ENCODE measurements at places on chromosomes 4 and X. TPM values are rescaled to one million over a fixed set of nuclear protein-coding genes. Genes with fewer than 3 reads are reported as not detected.

TMSB15C gene
- total RNA-seq: 3.0 TPM

DNA sequence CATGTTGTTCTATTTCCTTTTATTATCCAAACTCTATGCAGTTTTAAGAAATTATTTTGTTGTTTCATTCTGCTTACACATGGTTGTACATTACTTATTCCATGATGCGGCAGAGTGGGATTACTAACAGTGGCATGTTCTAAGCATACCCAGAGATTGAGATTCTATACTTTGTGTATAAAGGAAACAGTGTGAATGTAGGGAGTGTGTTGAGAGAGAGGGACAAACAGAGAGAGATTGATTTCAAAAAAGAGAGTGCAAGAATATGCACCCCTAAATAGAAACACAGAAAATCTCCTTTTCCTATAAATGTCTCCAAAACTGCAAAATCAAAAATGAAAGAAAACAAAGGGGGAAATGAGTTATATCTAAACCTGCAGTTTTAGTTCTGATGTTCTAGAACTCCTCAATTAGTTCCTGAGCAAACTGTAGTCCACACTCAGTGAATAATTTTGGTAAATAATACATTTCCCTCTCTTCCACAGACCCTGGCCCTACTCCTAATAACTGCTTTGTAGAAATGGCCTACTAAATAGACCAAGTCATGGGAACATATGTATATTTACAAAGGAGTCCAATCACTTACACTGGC lies 31.0 kb downstream of the SLC9B1 start:
- no peak for DNase-seq

GRCh38 chr4:152464030-152464823 lies 71.7 kb downstream of the FBXW7 start:
- DNase-seq: no peak

GRCh38 chr4:115675719-115676118 lies 562.3 kb upstream of the NDST4 start:
- no peak for DNase-seq

EDA2R gene
- total RNA-seq: 0.72 TPM

NHSL2 gene
- total RNA-seq: 0.36 TPM

- no peak for DNase-seq
Measured at GRCh38 chrX:79572566-79572965, 205.4 kb upstream of the ITM2A start.

VCX3A gene
- not detected for total RNA-seq

FGG gene
- total RNA-seq: not detected

DNA sequence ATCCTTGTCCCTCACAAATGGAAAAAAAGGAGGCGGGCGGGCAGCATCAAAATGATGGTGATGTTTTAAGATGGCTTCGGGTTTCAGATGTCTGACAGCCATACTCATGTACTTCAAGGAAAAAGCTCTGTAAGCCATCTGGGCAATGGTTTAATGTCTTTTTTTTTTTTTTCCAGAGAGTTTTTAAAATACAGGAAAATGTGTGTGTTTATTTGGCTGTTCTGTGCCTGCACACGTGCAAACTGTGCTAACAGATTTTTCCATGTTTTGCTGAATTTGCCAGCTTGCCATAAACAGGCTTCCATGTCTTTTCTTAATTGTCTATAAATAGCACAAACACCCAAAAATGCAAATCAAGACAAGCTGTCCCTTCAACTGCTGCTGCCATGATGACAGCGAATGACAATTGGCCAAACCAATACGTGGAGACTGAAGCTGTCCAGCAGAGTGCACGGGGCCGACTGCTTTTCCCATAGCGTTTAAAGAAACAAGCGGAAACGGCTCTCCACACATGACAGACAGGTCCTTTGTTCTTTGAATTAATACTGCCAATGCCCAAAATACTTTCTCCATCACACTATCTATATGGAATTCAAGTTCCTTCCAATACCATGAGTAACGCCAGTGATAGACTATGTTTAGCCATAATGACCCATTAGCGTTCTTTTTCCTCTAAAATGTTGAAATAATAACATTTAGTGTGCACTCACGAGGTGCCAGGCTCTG lies 35.7 kb downstream of the AFAP1 start:
- peak; percentile 68 for DNase-seq

DNA sequence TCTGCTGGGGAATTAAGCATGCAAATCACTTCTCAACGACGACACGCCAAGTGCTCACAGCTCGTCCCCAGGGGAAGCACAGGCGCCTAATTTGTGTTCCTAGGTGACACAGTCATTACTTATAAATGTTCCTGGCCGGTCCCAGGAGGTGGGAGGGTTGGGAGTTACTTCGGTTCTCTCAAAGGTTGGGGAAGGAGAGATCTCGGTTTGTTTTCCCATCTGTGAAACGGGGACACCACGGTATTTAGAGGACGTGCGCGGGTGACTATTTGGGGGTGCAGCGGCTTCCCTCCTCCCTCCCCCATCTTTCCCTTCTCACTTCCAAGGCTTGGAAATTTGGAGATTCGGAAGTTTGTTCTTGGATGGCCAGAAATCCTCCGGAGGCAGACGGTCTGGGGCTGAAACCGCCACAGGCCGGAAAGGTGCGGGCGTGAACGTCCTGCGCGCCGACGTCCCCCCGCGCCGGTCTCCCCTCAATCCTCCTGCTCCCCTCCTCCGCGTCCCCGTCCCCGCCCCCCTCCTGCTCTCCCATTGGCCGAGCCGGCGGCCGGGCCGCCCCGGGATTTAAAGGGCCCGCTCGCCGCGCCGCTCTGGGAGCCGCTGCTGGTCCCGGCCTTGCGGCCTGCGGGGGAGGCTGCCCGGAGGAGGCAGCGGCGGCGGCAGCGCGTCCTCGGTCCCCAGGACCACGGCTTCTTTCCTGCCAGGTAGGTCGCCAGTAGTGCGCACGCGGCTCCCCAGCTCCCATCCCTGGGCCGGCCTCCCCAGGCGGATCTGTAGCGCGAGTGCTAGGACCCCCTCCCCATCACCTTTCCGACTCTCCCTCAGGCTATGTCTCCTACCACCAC lies at the start of gene PORCN:
PORCN (plus strand) TSS at position 593 of the 845 bp plus-strand sequence. CDS start 829 bp downstream, outside the sequence.
- DNase-seq: peak; percentile 80

- DNase-seq: no peak
Measured at GRCh38 chrX:9338986-9339385, 125.9 kb upstream of the TBL1X start.

- DNase-seq: peak; percentile 96
Measured at GRCh38 chrX:49166914-49167739, 4.6 kb downstream of the MAGIX start.

DNA sequence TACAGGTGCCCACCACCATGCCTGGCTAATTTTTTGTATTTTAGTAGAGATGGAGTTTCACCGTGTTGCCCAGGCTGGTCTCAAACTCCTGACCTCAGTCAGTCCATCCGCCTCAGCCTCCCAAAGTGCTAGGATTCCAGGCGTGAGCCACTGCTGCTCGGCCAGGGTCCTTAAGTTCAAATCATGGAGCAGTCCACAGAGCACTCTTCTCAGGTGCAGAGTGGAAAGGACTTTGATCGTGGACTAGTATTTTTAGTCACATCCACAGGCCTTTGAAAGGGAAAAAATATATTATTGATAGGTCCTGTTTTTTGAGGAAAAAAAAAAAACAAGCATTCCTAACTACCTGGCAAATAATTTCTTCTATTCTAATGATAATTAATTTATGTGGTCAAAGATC lies 31.2 kb downstream of the GAB1 start:
- no peak for DNase-seq

GRCh38 chr4:144955104-144955503 lies 142.9 kb downstream of the ANAPC10 start:
- no peak for DNase-seq

GRCh38 chr4:168550064-168550766 lies 53.4 kb downstream of the PALLD start:
- DNase-seq: peak; percentile 36

DNA sequence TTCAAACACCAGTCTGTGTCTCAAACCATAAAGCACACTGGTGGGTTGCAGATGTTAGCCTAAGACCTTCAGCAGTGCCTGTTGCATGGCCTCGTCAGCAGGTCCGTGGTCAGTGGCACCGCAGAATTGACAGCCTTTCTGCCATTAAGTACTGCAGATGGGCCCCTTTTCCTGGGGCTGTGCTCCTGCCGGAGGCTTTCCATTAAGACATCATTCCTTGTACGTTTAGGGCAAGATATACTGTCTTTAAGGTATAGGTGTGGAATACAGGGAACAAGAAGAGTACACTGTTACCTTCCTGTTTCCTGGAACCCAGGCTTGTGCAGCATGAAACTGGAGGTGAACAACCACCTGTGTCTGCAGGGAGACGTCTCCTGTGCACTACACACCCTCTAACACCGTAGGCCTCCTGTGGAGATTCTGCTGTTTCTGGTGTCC lies 67.9 kb upstream of the WDR1 start:
- no peak for DNase-seq

- DNase-seq: peak; percentile 66
Measured at GRCh38 chrX:17737986-17738713, 857 bp downstream of the SCML1 start.

- DNase-seq: peak; percentile 74
Measured at GRCh38 chr4:140092094-140092851, 61.7 kb downstream of the MAML3 start.

GRCh38 chr4:110247591-110247990 lies 49.2 kb upstream of the ELOVL6 start:
- DNase-seq: no peak

SGCB gene
- total RNA-seq: 23.5 TPM

DNA sequence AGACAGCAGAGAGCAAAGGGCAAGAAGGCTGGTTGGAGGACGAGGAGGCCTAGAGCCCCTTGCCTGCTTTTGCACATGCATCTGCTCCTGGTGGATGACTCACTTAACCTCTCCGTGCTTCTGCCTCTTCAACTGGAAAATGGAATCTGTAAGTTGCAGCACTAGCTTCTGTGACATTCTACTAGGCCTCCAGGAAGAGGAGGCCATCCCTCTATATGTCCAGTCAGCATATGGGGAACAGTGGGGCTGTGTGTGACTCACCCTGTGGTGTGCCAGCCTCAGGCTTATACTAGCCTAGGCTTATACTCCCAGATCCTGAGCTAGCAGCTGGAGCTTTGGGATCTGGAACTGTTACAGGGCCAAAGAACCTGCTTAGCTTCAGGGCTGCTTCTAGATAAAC lies 36.0 kb downstream of the RTL9 start:
- peak; percentile 96 for DNase-seq

GRCh38 chr4:56007154-56007553 lies 58.4 kb downstream of the CEP135 start:
- no peak for DNase-seq

GRCh38 chr4:115274545-115274944 lies 161.1 kb upstream of the NDST4 start:
- DNase-seq: no peak

DNA sequence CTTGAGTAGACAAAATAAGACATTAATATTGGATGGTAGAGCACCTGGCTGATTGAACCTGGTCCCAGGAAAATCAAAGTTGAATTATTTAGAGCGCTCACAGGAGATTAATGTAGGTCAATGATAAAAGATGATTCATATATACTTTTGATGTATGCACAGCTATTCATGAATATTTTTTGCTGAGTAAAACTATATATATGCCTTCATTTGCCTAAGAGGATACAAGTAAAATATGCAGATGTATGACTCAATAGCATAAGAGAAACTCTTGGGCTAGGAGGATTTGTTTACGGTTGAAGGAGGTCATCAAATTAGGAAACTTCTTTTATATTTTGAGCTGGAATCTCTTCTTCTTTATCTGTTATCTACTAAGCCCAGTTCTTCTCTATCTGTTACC lies 202.7 kb upstream of the HS3ST1 start:
- no peak for DNase-seq

TMEM31 gene
- not detected for total RNA-seq

GRCh38 chr4:186904101-186904500 lies 180.4 kb upstream of the FAT1 start:
- peak; percentile 80 for DNase-seq

DOK7 gene
- not detected for total RNA-seq

GRCh38 chrX:39927380-39927779 lies 170.4 kb downstream of the BCOR start:
- DNase-seq: no peak

DNA sequence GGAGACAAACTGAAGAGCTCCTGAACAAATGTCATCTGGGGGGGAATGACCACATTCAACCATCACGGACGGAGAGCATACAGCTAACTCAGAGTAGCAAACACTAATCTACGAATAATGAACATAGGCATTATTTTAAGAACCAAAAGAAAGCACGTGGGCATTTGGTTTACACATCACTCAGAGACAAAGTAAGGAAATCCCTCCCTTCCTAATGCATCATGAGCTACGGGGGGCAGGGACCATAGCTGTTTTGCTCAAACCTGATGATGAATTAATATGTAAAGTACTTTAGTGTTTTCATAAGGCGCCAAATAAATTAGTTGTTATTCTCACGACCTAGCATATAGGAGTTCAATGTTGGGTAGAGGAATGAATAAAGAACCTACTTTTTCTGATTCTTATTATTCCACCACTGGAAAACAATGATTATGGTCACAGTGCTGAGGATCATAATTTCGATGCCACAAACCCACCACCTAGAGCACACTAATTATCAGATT lies 11.7 kb upstream of the TMEM156 start:
- DNase-seq: peak; percentile 18

GRCh38 chr4:900721-901120 lies 31.4 kb downstream of the GAK start:
- DNase-seq: no peak

GRSF1 gene
- total RNA-seq: 94.3 TPM

DNA sequence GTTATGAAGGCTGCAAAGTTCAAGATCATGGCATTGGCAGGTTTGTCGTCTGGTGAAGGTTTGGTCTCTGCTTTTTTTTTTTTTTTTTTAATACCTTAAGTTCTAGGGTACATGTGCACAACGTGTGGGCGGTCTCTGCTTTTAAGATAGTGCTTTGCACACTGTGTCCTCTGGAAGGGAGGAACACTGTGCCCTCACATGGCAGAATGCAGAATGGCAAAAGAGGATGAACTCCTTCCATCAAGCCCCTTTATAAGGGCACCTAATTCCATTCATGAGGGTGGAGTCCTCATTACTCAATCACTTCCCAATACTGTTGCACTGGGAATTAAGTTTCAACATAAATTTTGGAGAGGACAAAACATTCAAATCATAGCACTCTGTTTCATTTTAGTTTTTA lies 101.4 kb downstream of the GLRA2 start:
- no peak for DNase-seq

- DNase-seq: no peak
Measured at GRCh38 chr4:115119804-115120352, 6.5 kb upstream of the NDST4 start.

DNA sequence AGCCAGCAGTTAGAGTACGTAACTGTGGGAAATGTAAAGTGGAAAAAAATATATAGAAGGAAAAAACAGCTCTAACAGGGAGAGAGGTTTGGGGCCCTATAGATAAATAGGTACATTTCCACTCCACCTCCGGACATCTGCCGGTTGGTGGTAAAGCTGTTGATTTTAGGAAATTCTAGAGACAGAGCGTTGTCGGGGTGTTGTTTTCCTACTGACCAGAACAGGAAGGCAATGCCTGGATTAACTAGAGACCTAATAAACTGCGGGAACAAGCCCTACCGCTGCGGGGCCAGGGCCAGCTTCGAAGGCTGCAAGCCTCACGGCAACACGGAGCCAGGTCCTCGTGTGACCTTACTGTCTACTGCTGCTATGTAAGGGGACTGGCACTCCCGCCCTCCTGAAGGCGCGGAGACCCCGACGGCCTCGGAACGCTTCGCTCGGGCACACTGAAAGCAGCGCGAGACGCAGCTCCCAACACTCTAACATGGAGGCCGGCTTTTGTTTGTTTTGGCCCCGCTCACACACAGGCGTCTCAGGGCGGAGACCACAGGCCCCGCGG lies 702 bp upstream of the CDKN2AIP start:
- DNase-seq: no peak

GRCh38 chr4:68896749-68897148 lies 54.9 kb downstream of the UGT2A3 start:
- DNase-seq: no peak

Data from RPMI7951 (cell line).